Mesothelial cell of epicardium (in vitro differentiated cells): ENCODE measurements at places on chromosomes 3 and 15. TPM values are rescaled to one million over a fixed set of nuclear protein-coding genes. Genes with fewer than 3 reads are reported as not detected.

DNA sequence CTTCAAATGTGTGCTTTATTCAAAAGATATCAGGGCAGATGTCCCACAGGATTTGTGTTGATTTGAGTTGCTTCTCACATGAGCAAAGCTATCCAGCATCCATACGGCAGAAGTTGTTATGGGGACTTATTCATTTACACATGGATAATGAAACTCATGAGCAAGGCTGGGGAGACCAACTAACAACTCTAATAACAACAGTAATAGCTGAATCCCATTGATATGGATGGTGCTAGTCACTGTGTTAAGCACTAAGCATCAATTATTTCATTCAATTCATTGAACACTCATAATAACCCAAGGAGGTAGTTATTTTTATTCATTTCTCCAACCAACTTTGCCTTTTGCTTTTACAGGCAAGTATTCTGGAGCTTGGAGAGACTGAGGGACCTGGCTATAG lies 1094.2 kb upstream of the CFAP20DC start:
- no peak for DNase-seq
- H3K27me3 ChIP-seq = no peaks in the 10 kb centered on the region
- H3K36me3 ChIP-seq = no peaks in the 10 kb centered on the region
- H3K4me1 ChIP-seq = peaks cover 17% of the 10 kb centered on the region
- no peak overlapping the region for H3K27ac ChIP-seq
- no peak overlapping the region for H3K4me3 ChIP-seq

- peak overlapping the region; percentile 94 for H3K27ac ChIP-seq
- no peak for DNase-seq
- no peaks in the 10 kb centered on the region for H3K27me3 ChIP-seq
- H3K4me1 ChIP-seq = peaks cover 70% of the 10 kb centered on the region
These were observed 18.5 kb downstream of the FSTL1 start for GRCh38 chr3:120432150-120432860.

DNA sequence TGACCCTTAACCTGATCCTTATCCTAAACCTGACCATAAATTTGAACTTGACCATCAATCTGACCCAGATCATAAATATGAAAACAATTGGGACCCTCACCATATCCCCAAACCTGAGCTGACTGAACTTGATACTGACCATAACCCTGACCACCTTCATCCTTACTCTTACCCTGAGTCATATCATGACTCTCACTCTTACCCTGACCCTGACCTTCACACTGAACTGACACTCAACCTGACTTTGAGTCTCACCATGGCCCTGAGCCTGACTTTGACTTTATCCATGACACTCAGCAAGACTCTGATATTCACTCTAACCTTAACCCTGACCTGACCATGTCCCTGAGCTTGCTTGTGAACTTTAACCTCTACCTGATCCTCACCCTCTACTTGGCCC lies 34.3 kb upstream of the SLC25A26 start:
- H3K4me3 ChIP-seq = no peak overlapping the region
- H3K4me1 ChIP-seq = no peaks in the 10 kb centered on the region
- no peak overlapping the region for H3K27ac ChIP-seq
- no peaks in the 10 kb centered on the region for H3K36me3 ChIP-seq
- no peaks in the 10 kb centered on the region for H3K27me3 ChIP-seq

DNA sequence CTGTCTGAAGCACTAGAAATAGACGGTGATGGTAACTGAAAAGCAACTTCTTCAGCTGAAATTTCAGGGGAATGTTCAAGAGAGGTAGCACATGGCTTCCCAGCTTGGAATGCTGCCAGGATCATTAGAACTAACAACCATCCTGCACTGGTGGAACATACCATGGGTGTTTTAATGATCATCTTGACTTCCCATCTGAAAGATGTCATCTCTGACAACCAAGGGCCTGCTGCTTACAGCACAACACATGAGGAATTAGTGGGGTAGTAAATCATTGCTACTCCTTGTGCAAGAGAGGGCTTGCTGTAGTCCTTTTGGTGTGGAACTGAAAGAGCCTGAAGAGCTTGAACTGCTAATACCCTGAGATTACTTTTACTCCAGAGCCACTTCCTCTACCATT lies 853.7 kb downstream of the MCTP2 start:
- H3K4me1 ChIP-seq = peaks cover 23% of the 10 kb centered on the region
- no peak for DNase-seq
- H3K36me3 ChIP-seq = no peaks in the 10 kb centered on the region
- no peak overlapping the region for H3K4me3 ChIP-seq
- H3K27ac ChIP-seq = no peak overlapping the region

DNA sequence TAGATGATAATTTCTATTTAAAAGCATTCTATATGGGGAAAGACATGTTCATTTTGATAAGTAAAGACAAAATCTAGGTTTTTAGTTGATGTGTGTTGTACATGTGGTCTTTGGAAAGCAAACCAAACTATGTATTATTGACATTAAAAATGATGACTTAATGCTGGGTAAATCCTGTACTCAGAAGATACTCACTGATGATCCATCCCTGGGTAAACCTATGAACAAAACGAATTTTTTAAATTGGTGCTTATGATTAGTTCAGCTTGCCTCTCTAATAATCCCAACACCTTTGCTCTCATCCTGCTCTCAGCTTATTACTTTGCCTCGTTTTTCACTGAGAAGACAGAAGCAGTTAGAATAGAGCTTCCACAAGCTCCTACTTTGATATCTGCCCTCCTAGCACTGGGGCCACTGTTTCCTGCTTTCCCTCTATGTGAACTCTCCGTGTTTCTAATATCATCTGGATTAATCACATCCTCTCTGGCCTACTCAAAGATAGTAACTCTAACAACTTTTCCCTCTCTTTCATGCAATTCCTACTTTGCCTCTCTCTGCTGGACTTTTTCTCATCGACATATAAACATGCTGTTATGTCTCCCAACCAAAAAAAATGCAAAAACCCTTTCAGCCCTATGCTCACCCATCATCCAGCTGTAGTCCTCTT lies 29.3 kb downstream of the RARRES1 start:
- peak overlapping the region; percentile 36 for H3K27ac ChIP-seq
- H3K36me3 ChIP-seq = peaks cover 48% of the 10 kb centered on the region
- H3K4me3 ChIP-seq = no peak overlapping the region
- H3K27me3 ChIP-seq = no peaks in the 10 kb centered on the region

DNA sequence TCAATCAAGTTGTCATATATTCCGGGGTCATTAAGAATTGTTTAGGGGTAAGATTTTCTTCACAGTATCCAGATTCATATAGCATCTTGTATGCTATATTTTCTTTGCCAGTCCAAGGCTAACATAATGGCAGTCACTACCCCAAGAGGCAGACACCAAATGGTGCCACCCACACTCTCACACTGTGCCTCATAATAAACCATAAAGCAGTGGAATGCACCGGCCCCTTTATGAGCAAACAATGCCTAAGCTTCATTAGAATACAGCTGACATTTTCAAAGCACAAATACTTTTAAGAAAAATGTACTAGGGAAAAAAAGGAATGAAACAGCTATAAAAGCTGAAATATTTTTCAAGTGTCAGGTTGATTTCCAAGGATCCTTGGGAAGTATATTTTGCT lies 121.6 kb downstream of the TFDP2 start:
- H3K27ac ChIP-seq = peak overlapping the region; percentile 96
- DNase-seq = no peak
- H3K36me3 ChIP-seq = peaks cover 5% of the 10 kb centered on the region
- peaks cover 31% of the 10 kb centered on the region for H3K4me1 ChIP-seq

GRCh38 chr3:65712140-65712539 lies 326.6 kb downstream of the MAGI1 start:
- H3K36me3 ChIP-seq = peaks cover 2% of the 10 kb centered on the region
- no peak overlapping the region for H3K27ac ChIP-seq
- peaks cover 38% of the 10 kb centered on the region for H3K4me1 ChIP-seq
- no peak for DNase-seq

GRCh38 chr15:83746231-83746630 lies 92.3 kb downstream of the ADAMTSL3 start:
- no peak overlapping the region for H3K4me3 ChIP-seq
- H3K36me3 ChIP-seq = peaks cover 4% of the 10 kb centered on the region
- H3K4me1 ChIP-seq = peaks cover 11% of the 10 kb centered on the region
- no peak for DNase-seq
- H3K27me3 ChIP-seq = peaks cover 12% of the 10 kb centered on the region

DNA sequence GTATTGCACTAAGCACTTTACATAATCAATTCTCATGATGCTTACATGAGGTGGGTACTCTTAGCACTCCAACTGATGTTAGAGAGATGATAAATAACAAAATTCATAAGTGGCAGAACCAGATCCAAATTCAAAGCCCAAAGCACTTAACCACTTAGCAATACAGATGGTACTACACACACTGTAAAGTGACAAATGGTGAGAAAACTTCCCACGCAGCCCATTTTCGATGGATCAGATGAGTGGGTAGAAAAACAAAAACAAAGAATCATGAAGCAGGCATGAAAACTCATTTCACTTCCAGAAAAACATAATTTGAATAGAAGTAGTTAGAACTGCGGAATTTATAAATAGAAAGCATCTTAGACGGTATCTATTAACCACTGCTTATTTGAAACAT lies 66.2 kb downstream of the FRMD4B start:
- H3K27ac ChIP-seq = no peak overlapping the region
- H3K36me3 ChIP-seq = no peaks in the 10 kb centered on the region
- no peaks in the 10 kb centered on the region for H3K27me3 ChIP-seq
- DNase-seq = no peak
- H3K4me1 ChIP-seq = no peaks in the 10 kb centered on the region

GRCh38 chr3:14793126-14793857 lies 25.5 kb upstream of the FGD5 start:
- H3K4me1 ChIP-seq = peaks cover 13% of the 10 kb centered on the region
- H3K4me3 ChIP-seq = no peak overlapping the region

- H3K4me3 ChIP-seq = no peak overlapping the region
These were observed 25.1 kb downstream of the PIK3CB start for GRCh38 chr3:138809500-138810256.

GRCh38 chr3:80771085-80771484 lies 990.4 kb downstream of the GBE1 start:
- H3K4me3 ChIP-seq = peak overlapping the region; percentile 21
- H3K27ac ChIP-seq = no peak overlapping the region
- no peaks in the 10 kb centered on the region for H3K27me3 ChIP-seq
- H3K36me3 ChIP-seq = no peaks in the 10 kb centered on the region
- DNase-seq = no peak

GRCh38 chr3:128285042-128285966 lies 132.0 kb downstream of the EEFSEC start:
- peak; percentile 36 for DNase-seq
- H3K4me1 ChIP-seq = peaks cover 40% of the 10 kb centered on the region

- no peaks in the 10 kb centered on the region for H3K4me1 ChIP-seq
- H3K4me3 ChIP-seq = no peak overlapping the region
- no peak for DNase-seq
- no peaks in the 10 kb centered on the region for H3K36me3 ChIP-seq
- no peaks in the 10 kb centered on the region for H3K27me3 ChIP-seq
These were observed 28.5 kb downstream of the MCTP2 start for GRCh38 chr15:94259863-94260262.

DNA sequence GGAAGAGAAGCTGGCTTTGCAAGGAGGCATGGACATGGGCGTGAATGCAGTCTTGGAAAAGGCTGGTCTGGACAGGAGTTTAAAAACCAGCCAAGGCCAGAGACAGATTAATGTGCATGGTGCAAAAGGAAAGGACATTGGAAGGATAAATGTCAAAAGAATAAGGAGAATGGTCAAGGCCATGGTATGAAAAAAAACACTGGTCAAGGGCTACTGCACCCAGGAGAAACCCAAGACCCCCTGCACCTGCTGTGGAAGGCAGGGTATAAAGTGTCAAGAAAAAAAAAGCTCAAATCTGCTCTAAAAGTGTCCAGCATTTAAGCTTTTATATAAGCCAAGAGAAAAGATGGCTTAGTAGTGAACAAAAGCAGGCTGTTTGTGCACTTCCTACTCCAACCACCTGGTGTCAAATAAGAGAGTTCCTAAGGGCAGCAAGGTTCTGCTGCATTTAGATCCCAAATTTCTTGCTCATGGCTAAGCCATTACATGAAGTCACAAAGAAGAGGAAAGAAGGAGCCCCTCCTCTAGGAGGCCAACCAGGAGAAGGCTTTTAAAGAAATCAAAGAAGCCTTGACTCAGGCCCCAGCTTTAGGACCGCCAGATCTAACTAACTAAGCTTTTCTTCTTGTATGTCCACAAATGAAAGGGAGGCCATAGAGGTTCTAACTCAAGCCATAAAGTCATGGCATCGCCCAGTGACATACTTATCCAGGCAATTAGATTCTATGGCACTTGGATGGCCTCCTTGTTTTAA lies 16.9 kb downstream of the CCR4 start:
- H3K4me3 ChIP-seq = no peak overlapping the region
- DNase-seq = no peak
- H3K27me3 ChIP-seq = no peaks in the 10 kb centered on the region
- peaks cover 12% of the 10 kb centered on the region for H3K4me1 ChIP-seq
- peaks cover 10% of the 10 kb centered on the region for H3K36me3 ChIP-seq
- H3K27ac ChIP-seq = no peak overlapping the region

- no peak for DNase-seq
- no peaks in the 10 kb centered on the region for H3K36me3 ChIP-seq
- H3K4me3 ChIP-seq = no peak overlapping the region
- H3K27ac ChIP-seq = no peak overlapping the region
These were observed 301.6 kb downstream of the EFHB start for GRCh38 chr3:19632099-19633074.

GRCh38 chr3:175558261-175558660 lies 699.1 kb downstream of the NAALADL2 start:
- no peaks in the 10 kb centered on the region for H3K27me3 ChIP-seq
- peaks cover 13% of the 10 kb centered on the region for H3K36me3 ChIP-seq
- H3K27ac ChIP-seq = no peak overlapping the region
- H3K4me3 ChIP-seq = no peak overlapping the region
- DNase-seq = no peak

- H3K4me3 ChIP-seq = no peak overlapping the region
- no peaks in the 10 kb centered on the region for H3K27me3 ChIP-seq
- no peak for DNase-seq
- H3K4me1 ChIP-seq = peaks cover 16% of the 10 kb centered on the region
- no peak overlapping the region for H3K27ac ChIP-seq
- H3K36me3 ChIP-seq = no peaks in the 10 kb centered on the region
These were observed 16.6 kb downstream of the PAQR9 start for GRCh38 chr3:142946861-142947260.

GRCh38 chr3:16890597-16891333 lies 6.0 kb downstream of the PLCL2 start:
- peaks cover 32% of the 10 kb centered on the region for H3K27me3 ChIP-seq
- H3K4me3 ChIP-seq = no peak overlapping the region
- H3K27ac ChIP-seq = no peak overlapping the region
- no peaks in the 10 kb centered on the region for H3K36me3 ChIP-seq

- no peak overlapping the region for H3K4me3 ChIP-seq
- no peaks in the 10 kb centered on the region for H3K27me3 ChIP-seq
- no peak overlapping the region for H3K27ac ChIP-seq
- DNase-seq = no peak
- H3K36me3 ChIP-seq = peaks cover 45% of the 10 kb centered on the region
These were observed 11.2 kb upstream of the CXCR6 start for GRCh38 chr3:45932112-45932511.

- H3K4me1 ChIP-seq = peaks cover 22% of the 10 kb centered on the region
- peak overlapping the region; percentile 97 for H3K4me3 ChIP-seq
- DNase-seq = peak; percentile 38
- peaks cover 2% of the 10 kb centered on the region for H3K36me3 ChIP-seq
- peak overlapping the region; percentile 98 for H3K27ac ChIP-seq
These were observed 461 bp downstream of the PCYT1A start for GRCh38 chr3:196287090-196287439.

Gene WDR93
- 0.34 to 0.54 TPM (median 0.40 TPM) in 3 replicates for total RNA-seq

Gene RTP3
- total RNA-seq = not detected in 3 replicates

Gene ST6GAL1
- total RNA-seq = 38.7 to 50.3 TPM (median 45.8 TPM) in 3 replicates

Gene CCRL2
- total RNA-seq = not detected in 3 replicates

Gene FBXL2
- total RNA-seq = 23.5 to 25.6 TPM (median 23.6 TPM) in 3 replicates

Gene SRGAP3
- 61.3 to 68.6 TPM (median 65.6 TPM) in 3 replicates for total RNA-seq

Gene TEX9
- 21.0 to 23.4 TPM (median 22.8 TPM) in 3 replicates for total RNA-seq

Gene TMOD3
- 25.7 to 28.3 TPM (median 27.2 TPM) in 3 replicates for total RNA-seq

Gene GOLGA6L10
- total RNA-seq = 11.0 to 11.6 TPM (median 11.1 TPM) in 3 replicates

Gene REC114
- not detected in 3 replicates for total RNA-seq

Gene POC1A
- 7.9 to 9.4 TPM (median 8.7 TPM) in 3 replicates for total RNA-seq

Gene FAM107A
- total RNA-seq = not detected in 3 replicates

Gene WNT5A
- 59.0 to 63.8 TPM (median 61.7 TPM) in 3 replicates for total RNA-seq

Gene GTPBP8
- total RNA-seq = 24.8 to 29.6 TPM (median 29.1 TPM) in 3 replicates

Gene NLGN1
- total RNA-seq = 3.1 to 4.2 TPM (median 3.7 TPM) in 3 replicates
